ENCODE measurements at places on chromosomes 5 and 9.

DNA sequence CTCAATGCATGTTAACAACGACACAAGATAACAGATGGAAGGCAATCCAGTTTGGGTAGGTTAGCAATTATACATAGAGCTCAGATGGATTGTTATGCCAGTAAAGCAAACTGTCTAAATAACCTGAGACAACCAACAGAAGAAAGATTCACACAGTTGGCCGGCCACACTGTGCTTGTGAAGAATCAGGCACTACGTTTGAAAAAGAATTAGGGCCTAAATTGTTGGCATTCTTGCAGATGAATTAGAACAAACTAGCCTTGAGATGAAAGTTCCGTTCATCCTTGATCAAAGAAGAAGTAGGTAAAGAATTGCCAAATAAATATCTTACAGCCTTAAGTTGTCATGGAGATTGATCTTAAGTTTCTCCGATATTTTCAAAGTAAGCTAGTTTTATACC is 210.6 kb downstream of the CDH18 start:
- no peak for DNase-seq

DNA sequence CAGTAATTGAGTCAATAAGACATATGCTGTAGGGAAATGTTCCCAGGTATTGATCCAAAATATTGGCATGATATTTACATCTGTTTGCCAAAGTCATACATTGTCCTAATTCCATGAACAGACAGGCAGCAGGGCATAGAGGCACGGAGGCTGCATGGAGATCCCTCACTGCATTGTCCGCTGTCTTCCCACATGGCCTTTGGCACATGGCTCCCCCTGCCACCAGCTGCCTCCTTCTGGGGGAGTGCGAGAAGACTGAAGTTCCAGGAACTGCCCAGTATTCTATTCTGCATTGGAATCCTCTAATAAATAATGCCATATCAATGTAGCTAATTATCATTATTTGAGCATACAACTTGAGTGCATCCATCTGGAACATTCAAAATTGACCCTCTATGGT is 269.0 kb downstream of the FBXL7 start:
- DNase-seq: no peak

GRCh38 chr5:143594902-143595818 is 191.7 kb upstream of the NR3C1 start:
- DNase-seq: no peak

DNA sequence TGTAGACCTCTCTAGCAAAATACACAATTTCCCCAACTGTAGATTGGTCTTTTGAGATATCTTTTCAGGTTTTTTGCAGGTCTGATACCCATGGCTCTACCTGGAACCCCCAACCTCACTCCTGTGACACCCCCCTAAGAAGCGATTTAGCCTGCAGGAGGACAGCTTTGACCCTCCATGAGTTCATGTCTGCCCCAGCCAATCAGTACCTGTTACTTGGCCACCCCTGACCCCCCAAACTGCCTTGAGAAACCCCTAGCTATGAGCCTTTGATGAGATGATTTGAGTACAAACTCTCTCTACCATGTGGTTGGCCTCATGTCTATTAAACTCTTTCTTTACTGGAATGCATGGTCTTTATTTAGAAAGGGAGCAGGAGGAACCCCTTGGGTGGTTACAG is 25.7 kb downstream of the ABO start:
- DNase-seq: no peak

DNA sequence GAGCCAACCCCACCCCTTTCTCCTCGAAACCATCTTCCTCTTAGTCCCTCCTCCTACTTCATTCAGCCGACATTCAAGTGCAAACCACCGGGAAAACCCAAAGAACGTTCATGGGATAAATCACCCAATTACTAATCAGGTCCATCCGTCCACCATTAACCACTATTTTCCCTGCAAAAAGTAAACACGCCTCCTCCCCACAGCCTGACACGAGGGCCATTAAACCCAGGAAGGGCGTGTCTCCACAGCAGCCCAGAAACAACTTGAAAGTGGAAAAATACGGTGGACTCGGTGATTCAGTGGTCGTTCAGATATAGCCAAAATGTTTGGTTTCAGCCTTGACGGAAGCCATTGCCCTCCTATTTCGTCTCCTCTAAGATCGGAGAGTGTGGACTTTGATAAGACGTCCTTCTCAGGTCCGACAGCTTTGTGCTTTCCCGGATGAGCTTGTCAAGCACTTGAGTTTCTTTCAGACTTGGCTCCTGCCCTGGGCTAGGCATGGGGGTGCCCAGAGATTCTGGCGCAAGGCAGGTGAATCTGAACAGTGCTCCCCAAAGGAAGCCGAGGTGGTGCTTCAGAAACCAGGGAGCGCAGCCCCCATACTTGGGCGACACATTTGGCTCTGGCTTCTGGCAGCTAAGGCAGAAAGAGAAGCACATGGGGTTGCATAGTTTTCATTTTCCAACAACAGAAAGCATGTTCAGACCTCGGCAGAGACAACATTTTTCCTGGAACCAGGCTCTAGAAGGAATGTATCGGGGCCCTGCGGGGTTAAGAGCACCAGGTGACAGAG is 56.6 kb downstream of the SMIM23 start:
- no peak for DNase-seq

- no peak for DNase-seq
Observed at GRCh38 chr5:81748556-81748955, 2.3 kb downstream of the SSBP2 start.

DNA sequence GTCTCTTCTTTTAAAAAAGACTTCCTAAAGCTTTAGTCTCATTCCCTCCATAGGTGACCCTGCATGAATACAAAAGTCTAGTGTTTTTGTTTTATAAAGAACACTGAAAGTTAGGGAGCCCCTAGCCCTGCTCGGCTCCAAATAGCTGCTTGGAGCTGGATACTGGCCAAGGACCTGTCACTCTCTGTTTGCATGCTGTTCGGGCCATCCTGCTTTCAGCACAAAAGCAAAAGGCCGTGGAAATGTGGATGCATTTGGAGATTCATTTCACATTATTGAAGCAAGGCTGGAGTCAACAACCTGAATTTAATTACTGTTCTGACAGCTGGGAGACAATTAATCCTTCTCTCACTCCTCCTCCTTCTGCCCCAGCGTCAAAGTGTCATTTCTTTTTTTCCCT is 151.7 kb upstream of the NMUR2 start:
- no peak for DNase-seq

DNA sequence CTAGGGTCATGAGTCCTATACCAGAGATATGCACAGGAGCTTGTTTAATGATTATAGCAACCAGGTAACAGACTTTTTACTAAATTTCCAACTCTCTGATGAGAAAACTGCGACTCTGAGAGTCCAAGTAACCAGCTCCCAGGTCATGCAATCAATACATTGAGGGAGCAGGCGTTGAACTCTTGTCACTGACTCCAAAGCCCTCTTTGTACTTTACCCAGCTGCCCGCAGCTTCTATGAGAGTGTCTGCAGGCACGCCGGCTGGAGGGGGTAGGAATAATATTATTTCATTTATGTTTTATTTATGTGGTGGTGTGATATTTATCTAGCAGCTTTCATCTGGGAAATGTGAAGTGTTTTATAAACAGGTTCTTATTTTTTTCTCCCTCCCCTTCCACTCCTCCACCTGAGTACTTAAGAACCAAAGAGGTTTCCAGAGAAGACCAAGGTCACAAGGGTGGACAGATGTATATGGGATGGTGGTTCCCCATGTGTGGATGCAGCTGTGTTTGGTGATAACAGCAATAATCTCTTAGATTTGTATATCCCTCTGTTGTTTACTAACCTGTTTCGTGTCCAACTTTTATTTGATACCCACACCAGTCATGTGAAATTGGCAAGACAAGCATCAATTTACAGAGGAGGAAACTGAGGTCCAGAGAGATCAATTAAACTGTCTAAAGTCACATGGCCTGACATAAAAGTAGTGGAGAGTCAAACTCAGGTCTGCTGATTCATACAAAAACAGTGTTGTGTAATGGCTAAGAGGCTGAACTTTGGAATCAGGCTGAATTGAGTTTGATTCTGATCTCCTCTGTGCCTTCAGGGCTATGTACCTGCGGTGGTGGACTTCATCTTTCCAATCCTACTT is 140.2 kb upstream of the TRIM32 start:
- no peak for DNase-seq

DNA sequence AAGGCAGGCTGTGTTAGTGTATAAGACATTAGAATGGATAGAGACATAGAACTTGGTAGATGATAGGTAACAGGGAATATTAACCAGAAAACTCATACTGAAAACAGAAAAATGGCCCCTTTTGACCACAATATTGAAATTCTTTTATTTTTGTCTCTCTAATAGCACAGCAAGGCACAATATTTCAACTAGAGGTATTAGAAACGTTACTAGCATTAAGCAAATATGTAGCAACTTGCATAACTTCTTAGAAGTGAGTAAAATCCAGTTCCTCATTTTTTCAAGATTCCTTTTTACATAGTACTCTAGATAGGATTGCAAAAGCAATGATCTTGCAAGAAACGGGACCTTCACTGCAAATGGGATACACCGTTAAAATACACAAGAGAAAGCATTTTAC is 102.7 kb upstream of the VCAN start:
- DNase-seq: no peak

DNA sequence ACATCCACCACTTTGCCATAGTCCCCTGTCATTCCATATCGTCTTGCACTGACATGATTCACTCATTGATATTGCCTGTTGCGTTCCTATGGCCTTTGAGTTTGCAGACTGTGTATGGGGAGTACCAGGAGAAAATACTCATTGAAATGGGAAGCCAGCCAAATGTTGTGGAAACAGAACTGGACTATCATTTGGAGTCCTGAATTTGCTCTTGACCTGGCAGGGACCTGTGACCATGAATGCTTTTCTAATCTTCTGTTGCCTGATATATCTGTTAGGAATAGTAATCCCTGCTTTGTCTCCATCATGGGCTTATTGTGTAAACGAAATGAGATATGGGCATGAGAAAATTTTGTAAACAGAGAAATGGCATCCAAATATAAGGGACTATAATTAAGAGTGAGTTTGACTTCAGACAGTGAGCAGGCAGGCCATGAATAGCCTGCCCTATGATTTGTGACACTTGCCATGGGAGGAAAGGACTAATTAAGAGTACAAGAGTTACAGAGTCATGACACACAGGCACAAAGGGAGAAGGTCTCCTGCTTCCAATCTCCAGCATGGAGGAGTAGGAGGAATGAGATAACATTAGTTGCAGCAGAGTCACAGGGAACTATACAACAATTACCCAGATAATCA is 572.9 kb upstream of the SGCD start:
- no peak for DNase-seq

DNA sequence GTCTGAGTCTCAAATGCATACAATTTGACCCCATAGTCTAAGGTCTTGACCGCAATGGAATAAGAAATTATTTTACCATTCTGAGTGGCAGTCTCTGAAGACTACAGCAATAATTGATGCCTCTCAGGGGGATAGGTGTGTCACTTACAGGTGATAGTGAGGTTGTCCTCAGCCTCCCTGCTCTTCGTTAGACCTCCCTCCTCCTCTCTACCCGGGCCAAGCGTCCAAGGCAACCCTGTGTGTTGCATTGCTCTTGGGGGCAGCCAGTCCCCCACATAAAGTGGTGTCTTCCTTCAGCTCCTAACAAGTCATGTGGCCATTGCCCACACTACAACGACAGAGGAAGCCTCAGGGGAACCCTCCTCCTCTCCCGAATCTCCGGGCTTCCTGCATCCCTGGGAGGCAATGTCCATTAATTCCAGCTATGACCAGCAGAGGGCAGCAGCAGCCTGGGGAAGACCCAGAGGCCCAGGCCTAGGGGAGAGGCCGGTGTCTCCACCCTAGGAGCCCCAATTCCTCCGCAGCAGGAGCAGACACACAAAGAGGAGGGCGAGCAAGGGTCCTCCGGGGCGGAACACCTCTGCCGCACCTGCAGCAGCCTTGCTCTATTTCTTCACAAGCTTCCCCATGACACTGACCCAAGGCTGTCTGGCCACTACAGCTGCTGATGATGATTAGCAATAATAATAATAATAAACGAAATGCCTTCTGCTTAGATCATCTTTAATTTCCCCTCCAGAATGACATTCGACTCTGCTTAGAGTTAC is 134.8 kb downstream of the KCNIP1 start:
- DNase-seq: peak; percentile 78

DNA sequence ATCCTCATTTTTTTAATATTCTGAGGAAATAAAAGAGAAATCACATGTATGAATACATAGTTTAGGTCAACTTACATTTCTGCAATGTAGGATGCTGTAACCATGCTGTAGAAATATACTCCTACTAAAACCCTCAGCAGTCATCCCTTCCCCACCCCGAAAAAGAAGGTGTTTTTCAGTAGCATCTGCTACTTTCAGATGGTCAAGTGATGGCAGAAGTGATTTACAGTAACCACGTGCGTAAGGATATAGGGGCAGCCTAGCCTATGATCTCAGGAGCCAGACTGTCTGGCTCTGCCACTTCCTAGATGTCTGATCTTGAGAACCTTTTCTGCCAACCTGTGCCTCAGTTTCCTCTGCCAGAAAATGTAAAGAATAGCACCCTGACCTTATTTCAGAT is 26.0 kb upstream of the SYK start:
- DNase-seq: no peak

DNA sequence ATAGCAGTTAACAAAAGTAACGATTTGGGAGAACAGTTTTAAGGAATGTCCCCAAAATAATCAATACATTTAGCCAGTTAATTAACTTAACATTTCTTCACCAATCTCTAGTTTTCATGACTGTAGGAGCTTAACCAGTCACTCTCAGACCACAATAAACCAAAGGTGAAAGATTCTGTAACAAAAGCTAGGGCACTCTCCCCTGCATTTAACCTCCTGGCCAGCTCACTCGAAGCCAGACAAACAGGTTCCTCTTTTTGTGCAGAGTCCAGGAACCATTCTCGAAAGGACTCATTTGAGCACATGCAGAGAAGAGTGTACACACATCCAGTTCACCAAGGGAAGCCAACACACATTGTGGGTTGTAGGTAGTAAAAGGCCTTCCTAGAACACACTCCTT is 6.5 kb downstream of the IL7R start:
- peak; percentile 45 for DNase-seq

DNA sequence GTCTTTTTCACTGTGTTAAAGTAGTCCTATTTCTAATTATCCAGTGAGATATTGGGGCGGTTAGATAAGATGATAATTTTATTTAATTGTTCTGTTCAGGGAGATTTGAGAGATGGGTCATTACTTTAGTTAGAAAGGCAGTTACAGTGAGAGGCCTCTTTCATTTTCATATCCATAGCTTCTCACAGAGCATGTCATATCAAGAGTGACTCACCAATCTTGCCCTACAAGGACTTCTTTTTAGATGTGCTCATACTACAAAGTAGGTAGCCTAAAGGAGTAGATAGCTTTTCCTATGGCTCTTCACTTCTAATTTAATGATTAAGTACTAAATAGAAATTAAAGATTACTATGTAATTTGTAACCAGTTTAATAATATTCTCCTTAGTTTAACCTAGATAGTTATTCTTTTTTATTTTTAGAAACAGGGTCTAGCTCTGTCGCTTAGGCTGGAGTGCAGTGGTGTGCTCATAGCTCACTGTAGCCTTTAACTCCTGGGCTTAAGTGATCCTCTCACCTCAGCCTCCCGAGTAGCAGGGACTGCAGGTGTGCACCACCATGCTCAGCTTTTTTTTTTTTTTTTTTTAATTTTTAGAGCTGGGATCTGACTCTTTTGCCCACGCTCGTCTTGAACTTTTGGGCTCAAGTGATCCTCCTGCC is 71.0 kb downstream of the FER start:
- DNase-seq: no peak

- no peak for DNase-seq
Observed at GRCh38 chr9:135144581-135145170, 57.2 kb downstream of the OLFM1 start.
